ENCODE measurements at places on chromosomes 1 and 21.

DNA sequence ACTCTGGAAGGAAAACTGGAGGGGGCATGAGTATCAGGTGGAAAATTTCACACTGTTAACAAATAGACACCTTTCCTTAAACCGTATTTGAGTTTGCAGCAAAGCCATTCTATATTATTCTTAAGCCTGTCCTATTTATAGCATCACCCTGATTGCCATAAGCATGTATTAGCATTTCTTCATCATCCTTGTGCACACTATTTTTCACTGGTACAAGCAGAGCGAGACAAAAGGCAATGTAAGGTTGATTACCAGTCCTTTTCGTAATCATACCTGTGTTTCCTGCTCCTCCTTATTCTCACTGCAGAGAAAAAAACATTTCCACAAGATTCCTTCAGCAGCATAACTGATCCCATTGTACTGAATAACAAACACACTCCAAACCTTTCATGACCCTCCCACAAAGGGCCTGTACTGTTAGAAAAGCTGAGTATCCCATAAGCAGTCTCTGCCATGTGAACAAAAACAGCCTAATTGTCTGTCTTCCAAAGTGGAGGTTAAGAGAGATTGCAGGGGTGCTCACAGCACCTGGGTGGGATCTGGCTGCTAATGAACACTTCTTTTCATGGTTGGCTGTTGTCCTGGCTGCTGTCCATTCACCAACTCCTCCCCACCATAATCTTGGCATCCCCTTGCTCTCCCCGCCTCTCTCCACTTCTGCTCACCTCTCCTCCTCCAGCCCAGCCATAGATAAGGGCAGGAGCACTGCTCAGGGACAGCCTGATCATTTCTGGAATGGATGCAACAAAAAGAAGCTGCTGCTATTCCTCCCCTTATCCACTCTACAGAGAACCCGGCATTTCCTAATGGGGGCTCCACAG lies 30.4 kb downstream of the VTCN1 start:
- DNase-seq, result no peak

GRCh38 chr21:18053151-18053550 lies 191.5 kb upstream of the CHODL start:
- DNase-seq, result no peak

DNA sequence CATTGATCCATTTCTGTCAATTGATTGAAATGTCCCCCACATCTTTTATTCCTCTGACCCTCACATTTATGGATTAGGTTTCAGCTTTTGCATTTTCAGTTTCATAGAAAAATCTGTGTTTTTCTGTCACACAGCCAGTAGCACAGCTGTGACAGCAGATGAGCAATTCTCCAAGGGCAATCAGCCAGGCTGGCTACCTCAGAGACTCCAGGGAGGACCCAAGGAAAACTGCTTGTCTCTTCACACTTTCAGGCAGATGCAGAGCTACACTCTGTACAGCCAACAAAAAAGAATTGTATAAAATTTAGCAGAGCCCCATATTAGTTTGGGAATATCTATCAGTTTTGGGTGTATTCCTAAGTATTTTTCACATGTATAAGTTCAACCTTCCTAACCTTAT lies 257.2 kb downstream of the LRRC7 start:
- no peak for DNase-seq

DNA sequence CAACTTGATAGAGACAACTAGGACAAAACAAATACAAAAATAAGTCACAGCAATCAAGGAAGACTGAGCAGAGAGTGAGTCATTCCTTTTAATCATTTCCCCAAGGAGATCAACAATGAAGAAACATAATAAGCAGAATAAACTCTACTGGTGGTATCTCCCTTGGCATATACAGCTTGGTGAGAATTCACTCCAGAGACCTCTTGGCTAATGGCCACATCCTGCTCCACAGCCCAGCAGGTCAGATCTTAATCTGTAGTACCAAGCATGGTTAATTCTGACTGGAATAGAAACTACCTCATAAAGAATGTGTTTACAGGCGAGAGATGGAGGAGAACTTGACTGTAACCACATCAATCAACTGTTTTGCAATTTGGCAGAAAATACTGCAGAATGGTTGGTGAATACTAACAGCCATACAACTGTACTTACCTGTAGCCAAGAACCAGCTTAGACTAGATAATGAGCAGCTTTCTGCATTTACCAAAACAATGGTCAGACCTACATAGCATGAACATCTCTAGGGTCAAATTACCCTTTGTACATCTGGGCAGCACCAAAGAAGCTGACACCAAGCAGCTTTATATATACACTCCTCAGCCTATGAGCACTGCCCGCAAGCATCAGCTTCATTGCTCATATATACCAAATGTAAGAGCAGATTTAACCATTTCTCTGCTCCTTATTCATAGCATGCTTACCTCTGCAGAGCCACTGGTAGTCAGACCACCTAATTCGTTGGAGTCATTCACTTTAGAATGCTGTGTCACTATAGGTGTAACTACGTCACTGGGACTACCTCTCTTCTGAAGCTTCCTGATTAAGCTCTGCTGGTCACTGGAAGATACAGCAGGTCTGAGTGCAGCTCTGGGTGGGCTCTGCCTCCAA lies 51.0 kb downstream of the KIAA0319L start:
- peak; percentile 88 for DNase-seq

DNA sequence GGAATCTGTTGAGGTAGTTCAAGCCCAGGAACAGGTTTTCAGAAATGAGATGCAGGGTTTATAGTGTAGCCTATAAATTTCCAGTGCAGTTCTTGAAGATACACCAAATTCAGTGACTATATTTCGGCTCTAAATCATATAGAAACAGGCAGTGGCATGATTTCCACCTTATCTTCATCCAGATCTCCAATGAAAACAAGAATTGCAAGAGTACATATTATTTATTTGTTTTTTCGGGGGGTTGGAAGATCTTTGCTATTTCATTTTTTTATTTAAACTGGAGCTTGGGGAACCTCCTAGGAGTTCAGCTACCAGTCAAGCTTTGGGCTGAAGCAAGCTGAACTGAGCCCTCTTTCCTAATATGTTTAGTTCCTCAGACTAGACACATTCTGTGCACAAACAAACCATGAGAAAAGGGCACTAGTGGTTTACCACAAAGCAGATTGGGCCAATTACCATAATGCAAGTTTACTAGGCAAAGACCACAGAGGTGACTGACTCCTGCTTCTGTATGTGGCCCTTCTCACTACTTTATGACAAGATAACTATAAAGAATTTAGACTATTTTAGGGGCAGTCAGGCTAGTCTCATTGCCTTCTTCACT lies 68.5 kb downstream of the RGS2 start:
- no peak for DNase-seq

GRCh38 chr1:228004856-228005462 lies 1.8 kb upstream of the WNT3A start:
- DNase-seq, result peak; percentile 76

- DNase-seq, result peak; percentile 96
Measured at GRCh38 chr1:202968895-202969295, 1.8 kb upstream of the CYB5R1 start.

GRCh38 chr21:39048064-39048463 lies 135.2 kb downstream of the PSMG1 start:
- DNase-seq, result no peak

- DNase-seq, result no peak
Measured at GRCh38 chr1:235940285-235940684, 73.6 kb upstream of the LYST start.

- no peak for DNase-seq
Measured at GRCh38 chr1:181525104-181525721, 41.9 kb downstream of the CACNA1E start.

DNA sequence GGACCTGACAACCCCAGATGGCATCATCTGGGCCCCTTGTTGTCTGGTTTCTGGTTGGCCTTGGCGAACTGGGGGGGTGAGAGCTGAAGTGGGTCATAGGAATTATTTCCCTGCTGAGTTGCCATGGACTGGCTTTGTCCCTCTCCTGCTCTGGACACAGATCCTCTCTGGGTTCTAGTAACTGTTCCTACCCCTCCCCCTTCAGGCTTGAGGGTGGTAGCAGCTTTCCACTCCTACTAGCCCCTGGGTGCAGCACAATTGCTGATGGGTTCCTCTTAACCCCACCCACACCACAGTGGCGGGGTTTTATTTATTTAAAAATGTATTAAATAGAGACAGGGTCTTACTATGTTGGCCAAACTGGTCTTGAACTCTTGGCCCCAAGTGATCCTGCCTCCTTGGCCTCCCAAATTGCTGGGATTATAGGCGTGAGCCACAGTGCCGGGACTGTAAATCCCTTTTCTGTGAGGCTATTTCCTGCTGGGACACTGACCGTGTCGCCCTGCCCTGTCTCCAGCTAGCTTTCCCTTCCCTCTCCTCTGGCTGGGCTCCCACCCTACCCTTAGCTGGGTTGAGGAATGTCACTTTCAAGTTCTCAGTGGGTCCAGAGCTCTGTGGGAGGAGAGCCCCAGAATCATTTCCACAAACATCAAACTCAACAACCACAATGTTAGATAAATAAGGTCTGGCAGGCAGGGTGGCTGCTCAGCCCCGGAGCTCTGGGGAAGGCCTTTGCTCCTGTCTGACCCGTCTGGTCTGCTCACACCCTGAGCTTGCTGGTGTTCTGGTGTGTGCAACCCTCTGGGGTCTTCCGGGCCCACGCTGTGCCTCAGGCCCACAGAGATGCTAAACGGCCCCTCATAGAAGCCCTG lies 112.7 kb upstream of the WNT4 start:
- DNase-seq, result no peak

GRCh38 chr1:62401034-62401760 lies 35.7 kb upstream of the USP1 start:
- DNase-seq, result no peak

GRCh38 chr1:210049616-210050015 lies 111.6 kb downstream of the SYT14 start:
- DNase-seq, result no peak

- no peak for DNase-seq
Measured at GRCh38 chr21:15820852-15821379, 91.1 kb downstream of the USP25 start.

GRCh38 chr1:98709906-98710305 lies 48.4 kb downstream of the SNX7 start:
- DNase-seq, result no peak

GRCh38 chr1:107936498-107937481 lies 28.2 kb downstream of the VAV3 start:
- DNase-seq, result peak; percentile 75

- no peak for DNase-seq
Measured at GRCh38 chr1:239427712-239428111, 41.3 kb downstream of the CHRM3 start.

- no peak for DNase-seq
Measured at GRCh38 chr1:114521396-114522263, 10.6 kb upstream of the TRIM33 start.

DNA sequence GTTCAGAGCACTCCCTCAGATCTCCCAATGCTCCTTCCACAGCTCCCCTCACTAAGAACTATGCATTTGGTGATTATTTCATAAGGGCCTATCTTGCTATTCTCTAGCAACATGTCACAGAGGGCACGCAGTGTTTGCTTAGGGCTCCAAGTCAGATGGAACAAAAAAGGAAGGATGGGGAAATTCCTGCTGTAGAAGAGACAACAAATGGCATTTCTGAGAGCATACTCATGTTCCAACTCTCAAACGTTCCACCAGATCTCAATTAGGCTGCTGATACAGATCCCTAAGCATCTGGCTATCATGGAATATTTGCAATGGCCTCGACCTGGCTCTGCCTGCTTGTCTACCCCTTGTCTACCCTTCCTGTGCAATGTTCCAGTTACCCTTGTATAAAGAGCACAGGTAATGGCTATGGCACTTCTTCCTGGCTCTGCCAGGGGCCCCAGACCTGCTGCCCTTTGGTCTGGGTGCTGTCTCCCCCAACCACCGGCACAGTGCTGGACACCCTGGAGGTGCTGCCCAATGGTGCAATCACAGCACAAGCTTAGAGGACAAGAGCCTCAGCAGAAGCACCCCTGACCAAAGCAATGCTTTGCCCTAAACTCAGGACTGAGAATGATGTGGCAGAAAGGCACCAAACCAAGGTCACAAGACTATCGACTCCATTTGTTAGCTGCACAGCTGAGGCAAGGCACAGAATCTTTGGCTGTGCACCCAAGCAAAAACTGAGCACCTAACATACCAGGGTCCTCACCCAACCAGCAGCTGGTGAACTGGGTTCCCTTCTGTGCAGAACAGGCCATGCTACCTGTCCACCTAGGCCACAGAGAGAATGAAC lies 3.6 kb downstream of the PARP1 start:
- DNase-seq, result peak; percentile 88

- DNase-seq, result no peak
Measured at GRCh38 chr1:36151134-36151844, 2.0 kb upstream of the TRAPPC3 start.

- DNase-seq, result peak; percentile 57
Measured at GRCh38 chr1:201223852-201224665, 33.4 kb downstream of the IGFN1 start.

DNA sequence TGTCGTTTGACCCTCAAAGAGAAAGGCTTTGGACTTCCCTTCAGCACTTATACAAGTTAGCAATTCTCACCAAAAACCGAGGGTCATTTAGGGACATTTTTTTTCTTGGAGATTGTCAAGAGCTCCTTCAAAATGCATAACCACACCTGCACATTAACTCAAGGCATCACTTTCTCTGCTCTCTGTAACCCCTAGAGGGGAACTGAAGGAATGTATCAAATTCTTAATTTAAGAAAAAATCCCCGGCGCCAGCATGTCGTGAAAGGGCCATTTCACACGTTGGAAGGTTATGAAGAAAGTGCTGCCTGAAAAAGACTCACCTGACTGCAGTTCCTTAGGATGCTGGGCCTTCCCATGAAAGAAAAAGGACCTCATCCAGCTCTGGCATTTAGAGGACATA lies 131.6 kb upstream of the ZC3H12A start:
- DNase-seq, result no peak

DNA sequence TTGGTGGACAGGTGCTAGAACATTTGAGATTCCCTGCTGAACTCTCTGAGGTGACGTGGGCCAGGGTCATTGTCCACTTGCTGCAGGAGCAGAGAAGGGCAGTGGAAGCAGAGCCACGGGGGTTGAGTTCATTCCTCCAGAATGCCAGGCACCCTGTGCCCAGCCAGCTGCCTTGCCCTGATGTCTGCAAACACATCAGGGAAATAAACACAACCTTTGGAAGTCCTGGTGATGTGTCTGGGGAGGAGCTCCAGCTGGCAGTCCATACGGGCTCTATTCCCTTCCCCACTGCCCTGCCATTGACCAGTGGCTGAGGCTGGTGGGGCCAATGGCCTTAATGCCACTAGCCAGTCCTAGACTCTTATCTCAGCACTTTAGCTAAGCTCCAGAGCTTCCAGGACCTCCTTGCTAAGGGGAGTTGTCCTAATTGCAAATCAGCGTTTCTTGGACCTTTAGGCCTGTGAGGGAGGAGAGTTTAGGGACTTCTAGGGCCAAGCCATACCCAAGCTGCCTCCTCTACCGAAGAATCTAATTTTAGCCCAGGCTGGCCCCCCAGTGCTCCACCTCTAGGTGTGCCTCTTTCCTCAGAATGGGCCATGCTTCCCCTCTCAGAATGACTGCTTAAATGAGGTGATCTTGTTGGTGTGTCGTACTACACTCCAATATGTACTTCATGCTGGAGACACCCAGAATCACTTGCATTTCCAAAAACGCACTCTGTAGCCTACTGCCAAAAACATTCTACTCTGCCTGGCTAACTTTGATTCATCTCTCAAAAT lies 25.9 kb upstream of the MFSD2A start:
- DNase-seq, result no peak

Measured in osteoblast (primary cell).